ENCODE measurements at places on chromosomes 16 and 17. TPM values are rescaled to one million over a fixed set of nuclear protein-coding genes. Genes with fewer than 3 reads are reported as not detected.

GRCh38 chr16:81546781-81547180 lies 102.2 kb downstream of the CMIP start:
- no peak for DNase-seq

DNA sequence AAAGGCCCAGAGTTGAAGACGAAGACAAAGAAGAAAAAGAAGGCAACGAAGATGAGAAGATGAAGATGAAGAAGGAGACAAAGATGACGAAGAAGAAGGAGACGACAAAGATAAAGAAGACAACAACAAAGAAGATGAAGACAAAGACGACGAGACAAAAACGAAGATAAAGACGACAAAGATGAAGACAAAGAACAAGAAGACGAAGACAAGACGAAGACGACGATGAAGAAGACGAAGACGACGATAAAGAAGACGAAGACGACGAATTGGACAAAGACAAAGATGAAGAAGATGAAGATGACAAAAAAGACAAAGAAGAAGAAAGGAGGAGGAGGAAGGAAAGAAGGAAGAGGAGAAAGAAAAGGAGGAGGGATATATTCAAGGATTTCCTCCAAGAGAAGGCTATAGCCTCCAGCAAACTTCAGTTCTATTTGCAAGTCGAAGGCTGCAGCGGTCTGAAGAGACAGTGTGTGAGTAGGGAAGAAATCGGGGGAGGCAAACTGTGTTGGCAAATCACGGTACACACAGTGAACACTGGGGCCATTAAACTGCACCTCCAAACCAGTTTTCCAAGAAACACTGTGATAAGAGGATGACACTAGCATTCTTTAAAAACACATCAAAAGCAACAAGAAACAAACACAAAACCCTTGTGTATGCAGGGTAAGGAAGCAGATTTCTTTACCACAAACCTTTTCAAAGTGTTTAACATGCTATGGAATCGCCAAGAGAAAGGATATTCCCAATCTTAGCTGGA lies 40.5 kb downstream of the MARF1 start:
- no peak for DNase-seq

GRCh38 chr17:280901-281300 lies 71.7 kb downstream of the RPH3AL start:
- no peak for DNase-seq

GRCh38 chr16:20075243-20075642 lies 1.6 kb upstream of the GPR139 start:
- DNase-seq = no peak

DNA sequence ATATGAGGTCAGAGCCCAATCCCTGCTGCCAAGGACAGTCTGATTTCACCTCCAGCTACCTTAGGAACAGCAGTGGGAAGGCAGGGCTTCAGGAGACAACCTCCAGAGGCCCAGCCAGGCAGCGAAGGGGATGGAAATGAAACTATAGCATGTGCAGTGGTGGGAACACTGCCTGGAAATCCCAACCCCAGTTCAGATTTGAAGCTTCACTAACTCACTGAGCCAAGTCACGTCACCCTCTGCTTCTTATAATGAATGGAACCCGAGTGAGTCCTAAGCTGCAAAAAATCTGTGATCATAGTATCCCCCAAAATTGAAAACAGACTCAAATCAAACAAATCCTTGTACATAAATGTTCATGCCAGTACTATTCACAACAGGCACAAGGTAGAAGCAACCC lies 36.0 kb upstream of the SLC39A11 start:
- no peak for DNase-seq

GRCh38 chr16:89779231-89779908 lies 37.1 kb downstream of the FANCA start:
- no peak for DNase-seq

DNA sequence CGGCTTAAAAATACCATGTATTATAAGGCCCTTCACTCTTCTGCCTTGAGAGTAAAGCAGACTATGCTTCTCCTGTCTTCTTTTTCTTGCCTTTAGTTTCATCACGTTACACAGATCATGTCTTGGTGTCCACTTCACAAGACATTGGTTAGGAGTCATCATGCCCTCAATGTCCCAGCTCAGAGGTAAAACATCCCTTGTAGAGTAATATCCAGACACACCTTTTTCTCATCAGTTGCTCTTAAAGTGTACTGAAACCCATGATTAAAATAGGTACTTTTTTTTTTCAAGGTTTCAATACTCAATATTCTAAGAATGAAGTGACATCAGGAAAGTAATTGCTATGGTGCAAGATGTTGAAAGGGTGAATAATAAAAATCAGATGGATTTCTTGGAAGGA lies 267.8 kb downstream of the PMP22 start:
- no peak for DNase-seq

DNA sequence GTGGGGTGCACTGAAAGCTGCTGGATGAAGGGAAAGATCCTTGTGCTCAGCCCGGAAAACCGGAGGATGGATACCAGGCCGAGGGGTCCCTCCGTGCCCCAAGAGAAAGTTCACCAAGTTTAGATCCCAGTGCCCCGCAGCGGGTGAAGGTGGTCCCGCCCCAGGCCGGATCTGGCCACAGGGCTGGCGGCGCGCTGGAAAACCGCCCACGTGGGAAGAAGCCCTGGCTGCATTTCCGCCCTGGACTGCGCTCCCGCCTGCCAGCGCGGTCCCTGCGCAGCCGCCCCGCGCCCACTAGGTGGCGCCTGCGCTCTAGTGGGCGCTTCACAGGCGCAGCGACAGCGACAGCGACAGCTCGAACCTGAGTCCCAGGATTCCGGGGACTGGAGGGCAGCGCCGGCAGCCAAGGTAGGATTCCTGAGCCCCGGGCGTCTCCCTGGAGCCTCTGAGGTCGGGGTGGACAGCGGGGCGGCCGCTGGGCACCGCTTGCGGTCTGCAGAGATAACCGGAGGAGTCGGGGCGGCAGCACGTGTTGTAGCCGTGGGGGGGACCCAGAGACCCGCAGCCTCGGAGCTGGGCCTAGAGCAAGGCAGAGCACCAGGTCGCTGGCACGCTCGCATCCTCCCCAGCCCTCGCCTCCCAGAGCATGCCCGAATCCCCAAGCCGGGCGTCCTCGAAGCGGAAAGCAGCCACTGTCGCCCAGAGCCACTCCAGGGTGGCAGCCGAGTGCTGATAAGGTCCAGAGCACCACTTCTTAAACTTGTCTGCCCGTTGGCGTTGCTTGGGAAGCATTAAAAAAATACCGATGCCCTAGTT lies at the start of gene CHD9:
Gene CHD9 (plus strand): TSS at position 322 of the 816 bp plus-strand sequence. CDS start 101,099 bp downstream, outside the sequence.
- DNase-seq = peak; percentile 90

DNA sequence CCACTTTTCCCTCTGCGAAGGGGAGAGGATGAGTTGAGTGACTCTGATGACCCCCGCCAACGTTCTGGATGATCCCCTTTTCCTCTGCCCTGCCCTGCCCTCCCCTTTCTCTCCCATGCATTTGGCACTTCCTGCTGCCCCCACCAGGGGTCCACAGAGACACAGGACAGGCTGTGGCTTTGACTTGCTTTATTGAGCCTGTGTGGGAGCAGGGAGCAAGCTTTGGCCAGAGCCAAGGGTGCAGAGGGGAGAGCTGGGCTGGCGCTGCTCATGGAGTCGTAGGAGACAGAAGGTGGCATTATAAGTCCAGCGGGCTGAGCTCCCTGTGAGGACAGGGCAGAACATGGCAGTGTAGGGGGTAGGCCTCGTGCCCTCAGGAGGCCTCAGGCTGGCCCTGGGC lies 1.6 kb downstream of the PPY start:
- no peak for DNase-seq

DNA sequence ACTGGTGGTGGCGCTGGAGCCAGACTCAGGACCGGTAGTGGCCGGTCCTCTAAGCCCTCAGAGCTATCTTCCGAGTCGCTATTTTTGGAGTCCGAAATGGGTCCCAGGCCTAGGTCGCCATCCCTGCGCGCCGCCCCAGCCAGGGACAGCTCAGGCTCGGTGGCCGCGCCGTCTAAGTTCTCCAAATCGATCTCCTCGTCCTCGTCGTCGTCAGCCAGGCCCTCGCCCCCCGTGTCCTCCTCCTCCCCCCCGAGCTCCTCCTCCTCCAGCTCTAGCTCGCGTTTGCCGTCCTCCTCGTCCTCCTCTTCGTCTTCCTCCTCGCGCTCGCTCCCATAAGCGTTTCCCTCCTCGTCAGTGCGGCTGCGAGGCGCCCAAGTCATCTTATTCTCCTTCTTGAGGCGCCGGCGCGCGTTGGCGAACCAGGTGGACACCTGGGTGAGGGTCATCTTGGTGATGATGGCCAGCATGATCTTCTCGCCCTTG lies 1.6 kb downstream of the IRX3 start:
- peak; percentile 76 for DNase-seq

GRCh38 chr17:9192010-9192409 lies 170.7 kb downstream of the NTN1 start:
- no peak for DNase-seq

GRCh38 chr17:32658470-32659418 lies 172.0 kb downstream of the CDK5R1 start:
- no peak for DNase-seq

DNA sequence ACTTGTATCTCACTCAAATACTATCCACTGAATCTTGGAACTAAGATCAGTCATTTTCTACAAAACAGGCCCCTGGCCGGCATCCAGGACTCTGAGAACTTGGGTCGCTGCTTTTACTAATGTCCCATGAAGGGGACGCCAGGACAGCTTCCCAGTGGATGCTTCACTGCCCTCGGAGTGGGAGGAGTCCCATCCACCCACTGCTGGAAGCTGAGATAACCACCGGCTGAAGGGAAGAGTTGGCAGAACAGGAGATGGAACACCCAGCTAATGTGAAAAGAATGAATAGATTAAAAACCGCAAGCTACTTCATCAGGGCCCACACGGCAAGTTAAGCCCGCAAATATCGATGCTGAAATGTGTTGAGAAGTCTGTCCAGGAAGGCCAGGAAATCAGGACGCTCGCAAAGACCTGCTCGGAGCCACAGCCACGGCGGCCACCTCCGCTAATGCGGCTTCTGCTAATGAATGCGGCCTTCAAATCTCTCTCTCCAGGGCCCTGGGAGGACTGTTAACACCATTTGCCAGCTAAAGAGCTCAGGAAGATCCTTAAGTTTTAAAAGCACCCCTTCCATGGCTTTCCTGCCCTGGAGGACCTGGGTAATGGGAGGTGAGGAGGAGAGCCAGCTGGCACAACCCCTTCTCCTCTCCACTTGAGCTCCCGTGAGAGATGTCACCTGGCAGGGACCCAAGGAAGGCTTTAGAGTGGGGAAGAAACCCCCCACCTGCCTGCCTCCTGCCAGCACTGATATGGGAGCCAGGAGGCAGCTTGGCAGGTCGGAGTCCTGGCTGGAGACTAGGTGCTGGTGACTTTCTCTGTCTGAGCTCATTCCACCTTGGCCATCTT lies 226.6 kb upstream of the RPL38 start:
- no peak for DNase-seq

- no peak for DNase-seq
These were observed 29.9 kb upstream of the WFIKKN2 start for GRCh38 chr17:50805486-50805885.

DNA sequence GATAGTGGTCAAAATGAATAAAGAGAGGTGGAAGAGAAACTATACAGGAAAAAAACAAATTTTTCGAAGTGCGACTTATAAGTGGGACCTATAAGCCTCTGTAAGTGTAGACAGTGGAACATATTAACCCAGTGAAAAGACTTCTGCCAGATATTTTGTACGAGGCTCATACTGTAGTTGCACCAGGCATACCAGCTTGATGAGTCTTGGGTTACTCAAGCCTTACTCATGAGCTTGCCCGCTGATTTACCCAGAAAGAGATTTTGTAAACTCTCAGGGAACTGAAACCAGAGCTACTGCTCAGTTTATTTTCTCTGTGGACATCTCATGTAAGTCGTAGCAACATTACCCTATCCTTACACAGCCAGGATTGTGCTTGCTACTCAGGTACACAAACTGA lies 708.0 kb upstream of the SOX9 start:
- no peak for DNase-seq

The TMEM238L gene
- total RNA-seq = 2.0 TPM

The FLYWCH2 gene
- 42.1 TPM for total RNA-seq

The HSPB9 gene
- total RNA-seq = not detected

The KRTAP29-1 gene
- total RNA-seq = 3.4 TPM

The GRB7 gene
- 72.6 TPM for total RNA-seq

The LRRC45 gene
- 15.8 TPM for total RNA-seq

The CAMTA2 gene
- total RNA-seq = 36.7 TPM

The ROGDI gene
- 11.1 TPM for total RNA-seq

The COX6A2 gene
- total RNA-seq = not detected

The SYT17 gene
- total RNA-seq = 2.5 TPM

The HS3ST4 gene
- total RNA-seq = 0.49 TPM

All from suprapubic skin (tissue), 4 donors.